GM20000 (cell line): ENCODE measurements at places on chromosomes 3 and 15.
A peak's percentile ranks its signal among the peaks of the same experiment; 100 is the strongest.

GRCh38 chr3:64336488-64336887, 111.2 kb upstream of the PRICKLE2 start:
- DNase-seq: no peak

- DNase-seq: no peak
Measured at GRCh38 chr15:64197425-64197824, 34.6 kb upstream of the PPIB start.

GRCh38 chr3:119580067-119580760, 922 bp downstream of the ADPRH start:
- peak; percentile 81 for DNase-seq

DNA sequence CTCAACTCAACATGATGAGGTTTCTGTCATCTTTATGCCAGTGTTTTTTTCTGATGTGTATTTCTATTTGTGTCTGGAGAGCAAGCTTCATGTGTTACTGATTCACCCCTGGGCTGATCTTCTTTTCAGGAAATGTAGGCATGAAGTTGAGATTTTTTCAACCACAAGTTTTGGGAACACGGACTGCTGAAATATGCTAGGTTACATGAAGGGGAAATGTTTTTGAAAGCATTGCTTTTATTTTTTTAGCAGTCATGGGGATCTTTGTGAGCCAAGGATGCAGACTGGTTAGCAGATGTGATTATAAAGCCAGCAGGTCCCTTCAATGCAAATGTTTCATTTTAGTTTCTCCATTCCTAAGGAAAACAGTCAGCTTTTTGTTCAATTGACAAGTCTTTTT, 219.3 kb upstream of the COL8A1 start:
- no peak for DNase-seq

GRCh38 chr15:73035221-73035620, 17.0 kb upstream of the NEO1 start:
- no peak for DNase-seq

DNA sequence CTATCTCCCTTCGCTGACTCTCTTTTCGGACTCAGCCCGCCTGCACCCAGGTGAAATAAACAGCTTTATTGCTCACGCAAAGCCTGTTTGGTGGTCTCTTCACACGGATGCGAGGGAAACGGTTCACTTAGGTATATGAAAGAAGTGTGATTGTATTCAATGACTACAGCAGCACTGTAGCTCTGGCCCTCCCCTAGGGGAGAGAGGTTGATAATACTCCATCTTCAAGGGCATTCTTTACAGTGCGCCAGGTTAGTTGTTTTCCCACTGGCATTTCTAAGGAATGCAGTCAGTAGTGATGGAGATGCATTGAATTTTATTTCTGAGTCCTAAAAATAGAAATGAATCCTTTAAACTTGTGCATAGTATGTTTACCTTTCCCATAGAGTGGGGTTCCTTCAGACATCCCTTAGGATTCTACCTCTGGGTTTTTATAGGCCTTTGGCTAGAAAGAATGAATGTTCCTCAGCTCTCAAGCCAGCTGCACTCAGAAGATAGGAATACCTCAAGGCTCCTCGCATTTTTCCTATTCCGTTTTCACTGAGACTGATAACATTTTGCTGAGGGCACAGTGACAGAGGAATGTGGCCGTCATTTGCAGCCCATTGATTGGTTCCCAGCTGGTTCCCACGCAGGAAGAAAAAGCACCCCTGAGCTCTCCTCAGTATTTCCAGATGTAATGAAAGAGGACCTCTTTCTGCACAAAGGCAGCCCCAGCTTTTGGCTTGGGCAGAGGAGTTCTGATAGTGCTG, 131.8 kb upstream of the C2CD4B start:
- DNase-seq: no peak

GRCh38 chr15:52309154-52309548, 13.5 kb upstream of the MYO5C start:
- peak; percentile 25 for DNase-seq
